Epithelial cell of proximal tubule (primary cell): ENCODE measurements at places on chromosomes 5 and 9. TPM values are rescaled to one million over a fixed set of nuclear protein-coding genes. Genes with fewer than 3 reads are reported as not detected.

The THBS4 gene
- total RNA-seq: 0.29 and 1.3 TPM in 2 replicates

- DNase-seq: no peak
These were observed 44.3 kb upstream of the SLC12A7 start for GRCh38 chr5:1156033-1156753.

The C5orf58 gene
- total RNA-seq: not detected in 2 replicates

DNA sequence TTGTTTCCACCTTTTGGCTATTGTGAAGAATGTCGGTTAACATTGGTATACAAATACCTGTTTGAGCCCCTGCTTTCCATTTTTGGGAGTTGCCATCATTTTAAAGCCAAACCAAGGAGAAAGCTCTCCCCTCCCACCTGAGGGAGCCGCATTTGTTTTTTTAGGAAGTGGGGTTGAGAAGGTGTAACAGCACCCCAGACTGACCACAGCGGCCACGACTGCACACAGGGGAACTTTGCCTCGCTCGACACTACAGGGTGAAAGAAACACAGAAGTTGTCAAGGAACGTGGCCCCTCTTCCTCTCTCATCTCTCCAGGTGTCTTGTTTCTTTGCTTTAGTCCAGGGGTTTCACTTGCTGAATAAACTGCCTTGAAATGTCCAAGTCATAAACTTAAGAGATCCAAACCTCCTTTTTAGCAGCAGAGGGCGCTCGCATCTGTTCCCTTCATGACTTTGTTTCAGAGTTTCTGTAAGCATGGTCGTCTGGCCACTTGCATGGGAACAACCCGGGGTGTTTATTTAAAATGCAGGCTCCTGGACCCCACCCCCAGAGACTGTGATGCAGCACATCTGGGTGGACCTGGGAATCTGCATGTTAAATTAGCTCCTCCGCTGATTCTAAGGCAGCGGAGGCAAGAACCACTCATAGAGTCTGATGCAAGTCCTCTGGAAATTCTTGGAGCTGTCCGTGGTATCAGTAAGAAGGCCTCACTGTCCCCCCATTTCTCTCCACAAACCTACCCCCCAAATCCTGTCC, 2.1 kb upstream of the TTLL11 start:
- DNase-seq: no peak

The ZNF454 gene
- total RNA-seq: 0.87 and 1.7 TPM in 2 replicates

- no peak for DNase-seq
These were observed 435.4 kb downstream of the ZSWIM6 start for GRCh38 chr5:61767231-61768080.

GRCh38 chr5:169268019-169268418, 32.9 kb downstream of the SLIT3 start:
- DNase-seq: no peak

The GFRA3 gene
- 0.12 and 0.29 TPM in 2 replicates for total RNA-seq

GRCh38 chr9:68782546-68782945, 77.5 kb downstream of the PIP5K1B start:
- no peak for DNase-seq

GRCh38 chr5:161230221-161230620, 316.3 kb downstream of the GABRB2 start:
- DNase-seq: no peak

DNA sequence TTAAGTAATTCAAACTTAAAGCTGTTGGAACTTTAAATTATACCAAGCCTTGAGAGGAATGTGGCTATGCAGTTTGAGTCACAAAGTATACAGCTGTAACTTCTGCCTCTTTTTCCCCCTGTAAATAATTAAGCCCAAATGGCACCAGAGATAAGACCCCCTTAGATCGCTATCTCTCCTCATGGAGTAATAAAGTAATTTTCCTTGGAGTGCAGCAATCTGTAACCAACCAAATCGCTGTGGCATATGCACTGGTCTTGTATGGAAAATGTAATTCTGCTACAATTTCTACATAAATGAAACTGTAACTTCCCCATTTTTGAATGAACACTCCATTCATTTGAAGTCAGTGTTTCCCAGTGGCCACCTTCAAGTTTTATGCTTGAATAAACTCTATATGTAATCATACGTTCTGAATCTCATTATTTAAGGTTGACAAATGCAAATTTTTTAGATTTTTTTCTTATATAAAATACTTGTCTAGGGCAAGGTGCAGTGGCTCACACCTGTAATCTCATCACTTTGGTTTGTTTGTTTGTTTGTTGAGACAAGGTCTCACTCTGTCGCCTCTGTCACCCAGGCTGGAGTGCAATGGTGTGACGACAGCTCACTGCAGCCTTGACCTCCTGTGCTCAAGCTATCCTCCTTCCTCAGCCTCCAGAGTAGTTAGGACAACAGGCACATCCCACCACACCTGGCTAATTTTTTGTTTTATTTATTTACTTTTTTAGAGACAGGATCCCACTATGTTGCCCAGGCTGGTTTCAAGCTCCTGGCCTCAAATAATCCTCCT, 12.3 kb downstream of the SUSD1 start:
- no peak for DNase-seq

GRCh38 chr5:116442095-116442534, 132.5 kb downstream of the SEMA6A start:
- DNase-seq: peak; percentile 82

The CER1 gene
- total RNA-seq: not detected in 2 replicates

The IL3 gene
- total RNA-seq: not detected in 2 replicates
